ENCODE measurements at places on chromosomes 6 and 20. TPM values are rescaled to one million over a fixed set of nuclear protein-coding genes. Genes with fewer than 3 reads are reported as not detected.

SLC22A1 gene
- not detected for total RNA-seq

ADGB gene
- total RNA-seq = not detected

BTN1A1 gene
- total RNA-seq = 0.14 TPM

PRR18 gene
- 0.08 TPM for total RNA-seq

TFAP2A gene
- total RNA-seq = not detected

KHDC1L gene
- total RNA-seq = not detected

PROKR2 gene
- not detected for total RNA-seq

SIRPB1 gene
- 4.5 TPM for total RNA-seq

SLC22A7 gene
- not detected for total RNA-seq

CCR6 gene
- total RNA-seq = not detected

ZNF165 gene
- total RNA-seq = 4.3 TPM

Measured in activated naive CD8-positive, alpha-beta T cell treated with anti-CD3 and anti-CD28 coated beads for 36 hours (primary cell).